ENCODE measurements at places on chromosomes 3 and 15. TPM values are rescaled to one million over a fixed set of nuclear protein-coding genes. Genes with fewer than 3 reads are reported as not detected.

PCYT1A gene
- 67.7 TPM for total RNA-seq

DNA sequence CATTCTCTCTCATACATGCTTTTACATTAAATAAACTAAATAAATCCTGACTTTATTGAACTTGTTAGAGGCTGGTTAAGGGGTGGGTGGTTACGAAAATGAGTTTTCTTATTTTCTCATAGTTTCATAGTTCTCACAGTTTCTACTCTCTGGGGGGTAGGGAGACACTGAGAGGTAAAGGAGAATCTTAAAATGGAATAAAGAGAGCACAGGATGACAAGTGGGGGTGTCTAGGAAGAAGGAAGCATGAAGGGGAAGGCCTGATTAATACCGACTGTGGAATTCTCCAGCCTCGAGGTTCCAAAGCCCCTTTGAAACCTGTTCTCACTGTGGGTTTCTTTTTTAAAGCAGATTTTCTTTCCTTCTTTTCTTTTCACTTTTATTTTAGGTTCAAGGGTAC, 66.4 kb upstream of the TRA2B start:
- no peak for DNase-seq

FBXW12 gene
- total RNA-seq: not detected

DNA sequence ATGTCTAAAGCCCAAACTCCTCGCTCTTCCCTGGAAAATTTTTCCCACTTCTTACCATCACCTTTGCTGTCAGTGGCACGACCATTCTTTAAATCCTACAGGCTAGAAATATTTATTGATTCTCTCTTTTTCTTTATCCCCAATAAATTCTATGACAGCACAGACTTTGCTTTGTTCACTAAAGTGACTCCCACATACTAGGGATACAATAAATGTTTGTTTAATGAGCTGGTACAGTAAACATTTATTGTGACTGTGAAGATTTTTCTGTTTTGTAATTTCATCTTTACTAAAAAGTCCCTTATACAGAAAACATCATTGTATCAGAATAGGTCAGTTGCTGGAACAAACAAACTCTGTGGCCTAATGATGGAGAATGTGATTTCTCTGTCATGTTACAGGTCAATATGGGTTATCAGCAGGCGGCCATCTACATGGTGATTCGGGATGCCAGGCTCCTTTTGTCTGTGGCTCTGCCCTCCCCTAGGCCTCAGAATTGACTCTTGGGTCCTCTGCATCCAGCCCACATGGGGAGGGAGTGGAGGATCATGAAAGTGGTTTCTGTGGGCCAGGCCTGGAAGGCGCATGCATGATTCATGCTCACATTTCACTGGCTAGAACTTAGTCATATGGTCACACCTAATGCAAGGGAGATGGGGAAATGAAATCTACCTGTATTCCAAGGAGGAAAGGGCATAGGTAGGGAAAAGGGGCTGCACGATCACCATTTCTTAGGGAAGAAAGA, 22.7 kb upstream of the KNG1 start:
- peak; percentile 42 for DNase-seq

HEG1 gene
- total RNA-seq: 15.7 TPM

- DNase-seq: no peak
These were observed 16.1 kb upstream of the SEMA4B start for GRCh38 chr15:90184786-90185704.

DNA sequence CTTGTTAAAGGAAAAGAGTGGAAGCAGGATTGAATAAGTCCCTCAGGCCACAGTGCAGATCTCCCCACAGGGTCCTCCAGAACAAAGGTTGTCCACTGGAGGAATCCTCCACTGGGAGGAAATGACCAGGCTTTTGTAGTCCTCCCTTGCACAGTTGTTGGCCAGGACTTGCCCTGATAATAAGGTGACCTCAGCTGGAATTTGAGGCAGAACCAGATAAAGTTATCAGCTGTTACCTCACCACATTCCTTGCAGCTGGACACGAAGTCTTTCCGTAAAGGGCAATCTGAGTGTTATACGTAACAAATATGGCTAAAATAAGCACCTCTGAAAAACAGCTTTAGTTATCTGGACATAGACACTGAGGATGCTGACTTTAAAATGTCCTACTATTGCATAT, 83.5 kb upstream of the NAALADL2 start:
- no peak for DNase-seq

- peak; percentile 10 for DNase-seq
These were observed 240.5 kb downstream of the SOX2 start for GRCh38 chr3:181952221-181952620.

CPN2 gene
- not detected for total RNA-seq

DNA sequence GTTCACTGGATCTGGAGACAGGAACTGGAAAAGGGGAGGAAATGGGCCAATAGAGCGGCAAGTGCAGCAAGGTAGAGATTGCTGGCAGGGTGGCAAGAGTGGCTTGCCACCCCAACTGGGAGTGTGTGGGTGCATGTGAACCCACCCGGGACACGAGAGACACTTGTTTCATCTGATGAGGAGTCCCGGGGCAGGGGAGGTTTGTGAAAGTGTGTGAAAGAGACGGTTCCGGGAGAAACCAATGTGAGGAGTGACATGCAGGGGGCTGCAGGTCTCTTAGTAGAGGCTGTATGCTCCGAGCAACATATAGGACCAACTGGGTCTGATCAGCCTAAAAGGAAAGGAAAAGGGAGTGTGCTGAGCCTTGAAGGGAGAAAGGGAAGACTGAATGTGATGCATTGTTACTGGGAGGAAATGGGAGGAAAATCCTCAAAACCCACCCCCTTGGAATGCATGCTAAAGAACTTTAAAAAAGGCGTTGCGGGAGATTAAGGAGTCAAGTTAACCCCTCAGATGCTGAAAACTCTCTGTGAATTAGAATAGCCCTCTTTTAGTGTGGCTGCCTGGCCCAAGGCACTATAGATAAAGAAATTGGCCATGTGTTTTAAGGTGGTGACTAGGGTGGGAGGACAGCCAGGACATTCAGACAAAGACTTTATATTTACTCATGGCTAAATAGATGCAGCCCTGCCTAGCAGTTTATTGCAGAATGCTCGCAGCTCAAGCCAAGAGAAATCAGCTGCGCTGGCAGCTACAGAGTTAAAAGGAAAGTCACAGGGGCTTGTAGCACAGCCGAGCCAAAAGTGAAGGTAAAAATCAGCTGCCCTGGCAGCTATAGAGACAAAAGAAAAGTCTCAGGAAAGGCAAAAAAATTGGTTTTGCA, 9.1 kb upstream of the SLC9C1 start:
- DNase-seq: no peak

OR5K4 gene
- total RNA-seq: not detected

NPAP1 gene
- not detected for total RNA-seq

DNA sequence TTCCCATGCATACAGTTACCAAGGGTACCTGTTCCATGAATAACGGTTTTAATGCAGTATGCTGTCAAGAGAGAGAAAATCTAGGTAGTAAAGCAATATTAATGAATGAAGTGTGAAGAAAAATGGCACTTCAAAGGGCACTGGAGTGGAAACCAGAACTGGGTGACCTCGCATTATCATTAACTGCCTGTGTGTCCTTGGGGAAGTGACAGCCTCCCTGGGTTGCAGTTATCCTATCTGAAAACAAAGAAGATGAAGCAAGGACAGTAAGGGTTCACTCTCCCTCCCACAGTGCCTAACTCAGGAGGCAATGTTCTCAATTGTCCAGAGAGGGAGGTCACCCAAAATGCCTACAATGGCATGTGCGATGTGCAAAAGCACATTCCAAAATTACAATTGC, 15.1 kb downstream of the MTHFS start:
- no peak for DNase-seq

Measured in foreskin keratinocyte (primary cell).